Activated CD4-positive, CD25-positive, alpha-beta regulatory T cell treated with anti-CD3 and anti-CD28 coated beads, Interleukin-2, amount 50 U/mL, for 72 hours (primary cell): ENCODE measurements at places on chromosomes 7 and 10.
A peak's percentile ranks its signal among the peaks of the same experiment; 100 is the strongest.

- no peak for DNase-seq
These were observed 53.8 kb downstream of the KDM7A start for GRCh38 chr7:140122965-140123364.

- DNase-seq, result no peak
These were observed 18.3 kb downstream of the TACR2 start for GRCh38 chr10:69398466-69398865.

- no peak for DNase-seq
These were observed 45.5 kb upstream of the PIK3CG start for GRCh38 chr7:106819546-106819945.

GRCh38 chr7:143454091-143454680 is 10.9 kb downstream of the TAS2R60 start:
- no peak for DNase-seq

GRCh38 chr7:106954840-106955239 is 89.7 kb upstream of the PRKAR2B start:
- DNase-seq, result no peak

DNA sequence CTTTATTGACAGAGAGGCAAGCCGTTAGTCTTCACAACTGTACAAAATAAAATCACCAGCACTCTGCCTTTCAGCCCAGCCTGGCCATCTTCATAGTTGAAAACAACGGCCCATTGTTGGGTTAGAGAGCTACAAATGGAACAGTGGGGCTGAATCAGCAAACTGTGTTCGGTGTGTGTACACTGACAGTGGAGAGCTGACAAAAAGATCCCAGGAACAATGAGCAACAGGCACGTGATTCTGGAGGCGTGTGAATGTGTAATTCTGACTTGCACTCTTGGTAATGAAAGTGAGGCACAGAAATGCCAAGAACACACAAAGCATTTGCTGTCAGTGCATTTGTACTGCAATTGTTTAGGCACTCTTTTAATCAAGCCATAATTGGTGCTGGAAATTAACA is 303.7 kb downstream of the WDR11 start:
- no peak for DNase-seq

DNA sequence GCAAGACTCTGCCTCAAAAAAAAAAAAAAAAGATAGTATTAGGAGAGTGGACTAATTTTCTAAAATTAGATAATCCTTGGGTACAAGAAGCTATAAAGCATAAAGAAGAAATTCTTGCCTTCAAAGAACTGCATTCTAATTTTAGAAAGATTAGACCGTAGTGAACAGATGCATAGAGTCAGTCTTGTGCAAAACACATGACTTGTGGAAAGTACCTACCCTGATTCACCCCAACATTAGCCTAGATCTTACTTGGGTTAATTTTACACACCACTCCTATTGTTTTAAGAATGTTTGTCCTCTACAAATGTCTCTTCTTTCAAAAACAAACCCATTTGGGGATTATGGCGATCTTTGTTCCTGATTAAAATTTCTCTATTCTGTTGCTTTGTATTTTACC is 38.9 kb upstream of the SP8 start:
- DNase-seq, result no peak

GRCh38 chr10:80492848-80493521 is 38.9 kb downstream of the TSPAN14 start:
- DNase-seq, result no peak

GRCh38 chr7:114051871-114052331 is 133.1 kb upstream of the PPP1R3A start:
- no peak for DNase-seq

GRCh38 chr10:128078136-128078969 is 47.9 kb downstream of the MKI67 start:
- no peak for DNase-seq

DNA sequence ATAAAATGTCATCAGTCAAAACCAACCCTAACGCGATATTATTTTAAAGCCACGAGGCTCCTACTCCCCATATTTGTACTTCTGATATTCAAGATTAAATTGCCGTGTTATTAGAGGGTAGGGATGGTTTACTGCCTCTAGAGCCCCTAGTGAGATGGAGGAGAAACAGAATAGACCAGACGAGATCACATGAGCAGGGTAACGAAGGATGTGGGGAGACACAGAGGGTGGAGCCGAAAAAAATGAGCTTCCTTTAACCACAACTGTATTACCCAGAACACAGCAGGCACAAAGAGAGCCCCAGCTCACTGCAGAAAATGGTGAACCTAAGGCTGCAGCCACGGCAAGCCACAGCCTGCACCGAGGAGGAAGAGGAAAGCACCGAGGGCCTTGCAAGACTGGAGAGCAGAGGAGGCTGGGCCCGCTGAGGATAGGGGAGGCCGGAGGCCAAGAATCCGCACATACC is 14.3 kb downstream of the ZC3HAV1 start:
- DNase-seq, result peak; percentile 61
